ENCODE measurements at places on chromosomes 5 and 9.

DNA sequence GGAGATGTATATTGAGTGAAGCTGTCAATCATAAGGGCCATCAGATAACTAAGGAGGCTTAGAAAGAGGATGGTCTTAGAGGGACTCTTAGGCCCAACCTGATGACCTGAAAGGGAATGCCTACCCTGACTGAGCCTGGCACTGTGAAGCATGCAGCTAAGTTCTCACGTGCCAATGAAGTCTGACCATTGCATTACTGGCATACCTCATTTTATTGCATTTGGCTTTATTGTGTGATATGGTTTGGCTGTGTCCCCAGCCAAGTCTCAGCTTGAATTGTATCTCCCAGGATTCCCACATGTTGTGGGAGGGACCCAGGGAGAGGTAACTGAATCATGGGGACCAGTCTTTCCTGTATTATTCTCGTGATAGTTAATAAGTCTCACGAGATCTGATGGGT is 421.6 kb upstream of the SGCD start:
- DNase-seq, result no peak

DNA sequence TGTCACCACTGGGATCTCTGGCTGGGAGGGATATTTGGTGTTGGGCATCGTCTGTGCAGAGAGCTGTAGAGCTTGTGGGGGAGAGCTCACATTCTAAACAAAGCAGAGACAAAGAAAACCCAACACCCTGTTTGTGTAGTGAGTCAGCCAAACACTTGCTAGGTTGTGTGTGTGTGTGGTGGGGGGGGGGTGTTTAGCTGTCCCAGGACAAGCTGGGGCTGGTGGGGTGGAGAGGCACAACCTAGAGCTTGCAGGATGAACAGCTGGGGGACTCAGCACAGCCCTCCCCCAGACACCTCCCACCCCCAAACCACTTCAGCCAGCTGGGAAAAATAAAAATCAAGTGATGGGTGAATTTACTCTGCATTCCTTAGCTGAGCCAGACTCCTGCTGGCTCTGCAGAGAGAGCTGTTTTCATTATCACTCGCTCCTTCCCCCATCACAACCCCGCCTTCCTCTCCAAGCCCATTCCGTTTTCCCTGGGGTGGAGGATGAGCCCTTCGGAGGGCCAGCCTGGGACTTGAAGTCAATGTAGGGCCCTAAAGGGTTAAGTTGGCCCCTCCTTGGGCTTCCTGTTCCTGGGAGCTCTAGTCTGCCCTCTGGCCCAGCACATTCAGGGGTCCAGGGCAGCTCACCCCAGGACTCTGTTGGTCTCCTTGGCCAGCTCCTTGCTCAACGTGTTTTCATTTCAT is 2.6 kb downstream of the OLFML2A start:
- no peak for DNase-seq

DNA sequence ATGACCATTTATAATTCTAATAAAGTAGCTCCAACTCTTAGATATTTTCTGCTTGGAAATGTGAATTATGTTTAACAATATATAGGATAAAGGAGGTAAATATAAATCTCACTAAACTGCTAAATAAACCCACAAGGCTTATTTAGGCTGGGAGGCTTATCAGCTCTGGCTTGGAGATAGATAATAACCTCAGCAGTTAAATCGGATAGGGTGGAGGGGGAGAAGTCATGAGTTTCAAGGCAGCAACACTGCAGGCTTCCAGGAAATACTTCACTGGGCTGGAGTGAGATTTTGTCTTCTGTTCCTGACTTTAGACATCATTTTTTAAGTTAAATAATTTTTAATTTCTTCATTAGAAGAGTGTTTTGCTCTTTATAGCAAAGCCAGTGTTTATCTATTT is 80.0 kb upstream of the ITGA2 start:
- DNase-seq, result no peak

- no peak for DNase-seq
Measured at GRCh38 chr9:121075251-121076036, 689 bp downstream of the CNTRL start.

DNA sequence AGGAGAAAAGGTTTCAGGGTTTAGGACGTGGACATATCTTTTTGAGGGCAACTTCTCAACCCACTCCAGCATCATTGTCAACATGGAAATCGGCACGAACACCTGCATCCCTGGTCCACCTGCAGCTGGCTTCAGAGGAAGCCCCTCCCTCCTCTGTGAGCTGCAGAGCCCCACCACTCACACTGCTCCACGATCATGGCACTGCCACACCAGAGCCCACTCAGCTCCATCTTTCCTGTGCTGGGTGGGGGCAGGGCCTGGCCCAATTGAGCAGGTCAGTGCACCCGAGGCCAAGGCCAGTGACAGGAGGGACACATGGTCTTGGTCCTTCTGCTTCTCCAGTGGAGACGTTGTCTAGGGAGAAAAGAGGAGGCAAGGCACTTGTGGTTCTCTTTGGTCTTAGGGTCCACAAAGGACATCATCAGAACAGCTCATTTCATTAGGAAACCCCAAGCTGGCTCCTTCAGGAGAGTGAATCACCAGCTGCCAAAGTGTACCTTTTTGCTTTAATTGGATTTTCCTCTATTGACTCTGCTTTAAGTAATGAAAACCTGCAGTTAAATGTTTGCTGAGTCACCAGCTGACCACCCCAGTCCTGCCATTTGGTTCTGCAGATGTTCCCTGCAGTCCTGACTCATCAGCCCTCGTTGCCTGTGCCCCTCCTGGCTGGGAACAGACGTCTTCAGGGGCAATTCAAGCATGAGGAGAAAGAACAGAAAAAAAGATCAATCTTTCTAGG is 56.2 kb downstream of the UBE2QL1 start:
- DNase-seq, result no peak

DNA sequence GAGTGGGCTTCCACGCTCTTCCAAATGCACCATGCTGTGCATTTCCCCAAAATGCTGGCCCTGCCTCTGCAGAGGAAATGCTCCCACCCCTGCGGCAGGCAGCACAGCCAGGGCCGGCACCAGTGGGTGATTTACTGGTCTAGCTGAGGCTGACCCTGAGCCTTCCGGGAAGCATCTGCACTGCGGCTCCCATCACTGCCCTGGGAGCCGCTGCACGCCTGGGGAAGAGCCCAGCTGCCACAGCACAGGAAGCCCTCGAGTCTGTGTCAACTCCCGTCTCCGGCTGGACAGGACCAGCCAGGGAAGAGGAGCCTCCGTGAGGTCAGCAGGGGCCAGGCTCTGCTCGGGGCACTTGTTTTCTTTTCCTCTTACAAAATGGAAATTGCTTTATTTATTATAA is 25.1 kb upstream of the EEIG1 start:
- DNase-seq, result no peak

All from SW 1271 (cell line).